Testis (tissue), 5 donors: ENCODE measurements at places on chromosomes 11 and 22.

DNA sequence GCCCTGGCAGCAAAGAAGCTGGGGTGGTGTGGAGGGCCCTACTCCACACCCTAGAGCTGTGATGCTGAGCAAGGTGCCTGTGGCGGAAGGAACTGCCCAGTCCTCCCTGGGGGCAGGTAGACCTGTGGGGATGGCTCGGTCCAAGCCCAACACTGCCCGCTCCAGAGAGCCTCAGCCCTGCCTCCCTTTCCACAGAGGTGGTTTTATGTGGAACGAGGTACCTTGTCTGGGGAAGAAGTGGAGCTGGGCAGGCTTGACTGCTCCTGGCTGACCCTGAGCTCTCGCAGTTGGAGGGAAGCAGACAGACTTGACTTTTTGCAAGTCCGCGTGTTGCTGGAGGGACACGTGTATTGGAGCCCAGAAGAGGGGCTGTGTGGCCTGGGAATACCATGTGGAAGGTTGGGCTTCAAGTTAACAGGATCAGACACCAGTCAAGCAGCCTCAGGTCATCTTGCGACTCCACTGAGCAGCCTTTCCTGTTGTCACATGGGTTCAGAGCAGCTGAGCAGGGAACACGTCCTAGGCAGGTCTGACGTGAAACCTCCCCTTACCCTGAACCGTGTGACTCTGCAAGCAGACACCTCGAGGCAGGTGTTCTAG is 117.7 kb downstream of the CACNA1I start:
- DNase-seq: no peak

- DNase-seq: peak; percentile 6
Observed at GRCh38 chr11:2772544-2773031, 72.8 kb upstream of the KCNQ1OT1 start.

GRCh38 chr11:44780940-44781631 is 54.3 kb downstream of the TSPAN18 start:
- peak; percentile 70 for DNase-seq

DNA sequence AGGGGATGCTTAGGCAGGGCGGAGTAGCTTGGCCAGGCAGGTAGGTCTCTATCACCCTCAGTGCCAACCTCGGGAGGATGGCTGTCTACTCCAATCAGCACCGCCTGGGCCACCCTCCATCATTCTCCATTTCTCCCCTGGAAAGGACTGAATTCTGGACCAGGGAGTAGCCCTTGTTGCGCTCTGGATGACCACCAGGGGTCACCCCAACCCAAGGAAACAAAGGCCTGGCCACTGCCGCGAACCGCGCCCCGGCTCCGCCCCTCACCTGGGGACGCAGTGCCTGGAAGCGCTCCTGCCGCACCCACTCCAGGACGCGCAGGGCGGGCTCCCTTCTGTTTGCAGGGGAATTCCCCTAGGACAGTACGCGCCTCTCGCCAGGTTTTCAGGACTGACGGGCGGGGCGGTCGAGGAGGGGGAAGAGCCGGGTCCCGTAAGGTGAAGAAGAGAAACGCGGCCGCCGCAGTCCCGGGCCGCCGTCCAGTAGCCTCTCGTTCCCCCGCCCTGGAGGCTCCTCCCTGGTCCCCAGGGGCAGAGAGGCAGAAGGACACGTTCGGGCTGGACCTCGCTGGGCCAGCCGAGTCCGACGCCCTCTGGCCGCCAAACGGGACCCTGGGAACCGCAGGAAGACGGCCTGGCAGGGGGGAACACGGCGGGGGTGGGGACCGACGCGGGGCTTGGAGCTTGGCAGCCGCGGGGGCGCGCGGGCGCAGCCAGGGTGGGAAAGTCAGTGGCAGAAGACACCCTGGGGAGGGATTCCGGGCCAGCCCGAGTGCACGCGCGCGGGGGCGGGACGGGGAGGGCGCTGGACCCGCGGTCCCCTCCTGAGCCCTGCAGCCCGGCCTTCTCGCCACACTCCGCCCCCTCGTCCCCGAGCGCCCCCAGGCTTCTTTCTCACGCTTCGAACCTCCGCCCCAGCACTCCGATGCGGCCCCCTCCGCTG is 7.1 kb downstream of the SCN4B start:
- peak; percentile 89 for DNase-seq

GRCh38 chr22:46596819-46597218 is 23.4 kb upstream of the GRAMD4 start:
- DNase-seq: no peak

DNA sequence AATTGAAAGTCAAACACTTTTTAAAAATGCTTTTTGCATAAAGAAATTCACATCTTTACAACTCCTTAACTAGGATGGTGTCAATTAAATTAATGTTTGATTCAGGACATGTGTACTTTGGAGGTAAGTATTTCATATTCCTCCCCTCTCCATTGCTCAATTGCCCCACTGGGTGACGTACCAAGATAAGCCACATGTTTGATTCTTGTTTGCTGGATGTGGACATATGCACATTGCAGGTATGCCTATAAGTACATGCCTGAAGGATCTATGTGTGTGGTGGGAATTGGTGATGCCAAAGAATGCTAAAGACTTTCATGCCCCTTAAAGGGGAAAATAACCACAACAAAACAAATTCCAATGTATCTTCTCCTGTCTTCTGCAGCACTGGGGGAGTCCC is 5.8 kb downstream of the CD44 start:
- no peak for DNase-seq

- DNase-seq: no peak
Observed at GRCh38 chr11:93519179-93519578, 24.0 kb downstream of the SMCO4 start.

DNA sequence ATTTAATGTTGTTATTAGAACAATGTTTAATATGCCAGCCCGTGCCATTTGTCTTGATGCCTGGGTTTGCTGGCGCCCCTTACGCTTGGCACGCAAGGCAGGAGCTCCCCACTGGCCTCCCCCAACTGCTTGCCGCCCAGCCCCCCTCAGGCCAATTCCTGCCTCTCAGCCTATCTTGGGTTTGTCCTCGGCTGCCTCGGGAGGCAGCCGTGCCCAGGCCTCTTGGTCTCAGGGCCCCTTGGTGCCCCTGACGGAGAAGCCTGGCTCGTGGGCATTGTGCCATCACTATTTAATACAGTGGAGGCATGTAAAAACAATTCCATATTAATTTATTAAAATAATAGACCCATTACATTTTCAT is 119.8 kb downstream of the KCNQ1OT1 start:
- DNase-seq: no peak

GRCh38 chr11:38530226-38530625 is 1932.2 kb upstream of the RAG2 start:
- DNase-seq: no peak
